ENCODE measurements at places on chromosomes 3 and 15.

- DNase-seq = no peak
Observed at GRCh38 chr15:94272251-94272898, 41.0 kb downstream of the MCTP2 start.

DNA sequence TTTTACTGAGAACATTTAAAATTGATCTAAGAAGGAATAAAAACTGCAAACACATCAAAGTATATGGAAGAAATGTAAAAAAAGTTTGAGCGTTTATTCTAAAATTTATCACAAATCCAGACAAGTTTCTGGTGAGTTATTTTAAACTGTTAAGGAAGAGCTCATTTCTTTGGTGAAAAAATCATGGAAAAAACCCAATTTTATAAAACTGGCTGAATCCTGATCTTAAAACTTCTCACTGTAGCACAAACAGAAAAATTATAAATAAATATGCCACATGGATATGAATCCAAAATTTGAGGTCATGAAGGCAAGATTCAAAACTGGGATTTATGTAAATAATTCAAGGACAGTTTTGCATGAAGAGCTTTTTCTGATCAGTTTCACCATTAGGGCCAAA lies 205.1 kb upstream of the RGMA start:
- DNase-seq = no peak

- DNase-seq = no peak
Observed at GRCh38 chr15:94305133-94305532, 73.8 kb downstream of the MCTP2 start.

GRCh38 chr15:65867244-65867643 lies 2.0 kb upstream of the RAB11A start:
- DNase-seq = no peak

DNA sequence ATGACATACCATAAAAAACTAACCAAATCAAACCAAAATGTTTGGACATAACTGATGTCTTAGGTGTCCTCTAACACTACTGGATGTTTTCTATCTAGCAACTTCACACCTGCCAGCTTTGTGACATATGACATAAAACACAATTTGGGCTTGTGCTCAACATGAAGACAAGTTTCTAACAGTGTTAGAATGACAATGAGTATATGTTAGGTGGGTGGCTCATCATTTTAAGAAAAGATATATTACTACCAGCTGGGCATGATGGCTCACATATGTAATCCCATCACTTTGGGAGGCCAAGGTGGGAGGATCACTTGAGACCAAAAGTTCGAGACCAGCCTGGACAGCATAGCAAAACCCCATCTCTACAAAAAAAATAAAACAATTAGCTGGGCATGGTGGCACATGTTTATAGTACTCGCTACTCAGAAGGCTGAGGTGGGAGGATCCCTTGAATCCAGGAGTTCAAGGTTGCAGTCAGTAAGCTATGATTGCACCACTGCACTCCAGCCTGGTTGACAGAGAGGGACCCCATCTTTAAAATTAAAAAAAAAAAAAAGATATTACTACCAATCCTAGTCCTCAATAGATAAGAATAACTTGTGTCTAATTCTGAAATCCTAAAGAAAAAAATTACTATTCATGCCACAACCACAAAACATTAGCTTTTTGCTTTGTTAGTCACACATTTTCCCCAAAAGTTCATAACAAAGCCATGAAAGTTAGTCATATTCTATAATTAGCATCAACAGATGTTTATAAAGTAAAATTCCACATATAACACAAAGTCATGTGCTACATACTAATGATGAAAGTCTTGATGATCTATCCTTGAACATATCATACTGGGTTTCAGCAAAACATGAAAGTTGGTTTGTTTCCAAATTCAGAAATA lies 59.9 kb downstream of the LRRFIP2 start:
- no peak for DNase-seq

- no peak for DNase-seq
Observed at GRCh38 chr3:39101022-39101689, 6.3 kb downstream of the GORASP1 start.

DNA sequence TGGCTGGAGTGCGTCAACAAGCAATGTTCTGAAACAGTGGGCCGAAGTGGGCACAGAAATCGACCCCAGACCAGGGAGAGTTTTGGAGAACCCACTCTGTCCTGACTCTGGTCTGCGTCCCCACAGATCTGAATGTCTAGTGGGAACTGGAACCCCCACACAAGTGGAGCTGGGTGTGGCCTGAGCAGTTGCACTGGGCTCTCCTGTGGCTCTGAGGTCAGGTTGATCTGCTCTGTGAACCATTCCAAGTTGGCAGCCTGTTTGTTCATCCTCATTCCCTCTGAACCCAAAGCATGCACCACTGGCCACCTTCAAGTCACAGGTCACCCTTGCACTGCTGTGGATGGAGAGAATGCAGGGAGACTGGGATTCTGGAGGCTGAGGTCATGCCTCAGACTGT lies 60.5 kb downstream of the STARD5 start:
- no peak for DNase-seq

DNA sequence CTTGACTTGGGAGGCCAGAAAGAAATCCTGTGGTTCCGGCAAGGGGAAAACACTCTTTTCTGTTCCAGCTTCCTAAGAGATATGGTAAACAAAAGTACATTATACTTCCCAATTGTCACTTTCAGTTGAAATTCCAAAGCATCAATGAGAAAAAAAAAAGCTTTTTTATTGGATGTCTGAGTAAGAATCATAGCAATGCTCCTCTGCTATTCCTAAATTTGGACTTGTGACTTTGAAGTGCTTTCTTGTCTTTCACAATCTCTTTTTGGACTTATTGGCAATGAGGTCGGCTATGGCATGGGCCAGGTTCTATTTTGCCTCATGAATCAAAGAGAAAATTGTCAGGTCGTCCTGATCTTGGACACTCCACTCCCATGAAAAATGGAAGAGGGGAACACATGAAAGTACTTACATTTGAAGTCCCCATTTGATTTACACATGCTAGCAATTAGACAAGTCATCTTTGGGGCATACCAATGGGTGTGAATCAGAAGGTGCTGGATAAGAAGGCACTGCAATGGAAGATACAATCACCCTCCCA lies 170.5 kb downstream of the GREM1 start:
- no peak for DNase-seq

- DNase-seq = no peak
Observed at GRCh38 chr3:5198986-5199731, 11.7 kb downstream of the EDEM1 start.

GRCh38 chr3:192799721-192800120 lies 72.4 kb upstream of the FGF12 start:
- DNase-seq = no peak

DNA sequence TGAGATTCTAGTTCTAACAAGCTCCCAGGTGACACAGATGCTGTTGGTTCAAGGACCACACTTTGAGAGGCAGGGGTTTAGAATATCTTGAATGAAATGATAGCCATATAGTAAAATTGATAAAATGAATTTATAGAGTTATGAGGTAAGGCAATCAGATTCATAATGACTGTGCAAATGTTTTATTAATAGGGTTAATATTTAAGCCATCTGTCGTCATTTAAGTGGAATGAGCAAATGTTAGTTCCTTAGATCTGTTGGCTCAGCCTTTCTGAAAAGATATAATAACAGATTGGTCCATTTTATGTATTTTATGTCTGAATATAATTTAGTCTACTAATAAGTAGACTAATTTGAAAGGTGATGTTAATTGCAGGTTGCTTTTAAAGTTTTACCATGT lies 12.9 kb downstream of the REC114 start:
- DNase-seq = no peak

GRCh38 chr15:88393719-88394519 lies 73.3 kb downstream of the MRPL46 start:
- DNase-seq = no peak

- peak; percentile 74 for DNase-seq
Observed at GRCh38 chr3:195270817-195271409, at the start of gene XXYLT1. Gene XXYLT1 (minus strand): TSS chr3:195271159. CDS start chr3:195271058, 101 bp downstream.

DNA sequence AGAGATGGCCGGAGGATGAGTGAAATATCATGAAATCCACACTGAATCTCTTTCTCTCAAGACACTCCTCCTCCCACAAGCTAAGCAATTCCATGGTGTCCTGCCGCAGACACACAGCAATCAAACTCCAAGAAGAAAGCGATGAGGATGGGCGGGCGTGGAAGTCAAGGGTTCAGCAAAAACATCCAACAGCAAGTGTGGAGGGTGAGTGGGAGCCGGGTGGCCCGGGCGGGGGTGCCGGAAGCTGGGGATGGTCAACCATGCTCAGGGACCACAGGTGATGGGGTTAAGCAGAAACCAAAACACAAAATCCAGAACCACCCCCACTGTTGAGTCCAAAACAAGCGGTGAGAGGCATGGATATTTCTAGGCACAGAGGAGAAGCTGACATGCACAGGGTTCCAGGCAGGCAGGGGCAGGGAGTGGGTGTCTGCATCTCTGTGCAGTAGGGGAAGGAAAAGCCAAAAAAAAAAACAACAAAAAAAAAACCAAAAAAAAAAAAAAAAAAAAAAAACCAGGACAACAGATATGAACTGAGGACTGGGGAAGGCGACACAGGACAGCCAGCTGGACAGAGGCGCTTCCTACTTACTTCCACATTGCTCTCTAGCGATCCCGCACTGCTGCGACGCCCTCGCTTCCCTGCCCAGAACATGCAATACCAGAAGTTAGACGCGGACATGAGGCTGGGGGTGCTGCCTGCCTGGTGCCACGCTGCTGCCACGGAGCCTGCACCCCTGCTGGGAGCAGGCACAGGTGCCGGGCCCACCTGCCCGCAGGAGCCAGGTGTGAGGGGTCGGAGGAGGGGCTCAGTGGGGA lies 61.0 kb upstream of the RPL32 start:
- no peak for DNase-seq

Data from stimulated activated CD4-positive, alpha-beta T cell treated with anti-CD3 and anti-CD28 coated beads, Interleukin-1b, Interleukin-23, amount 100 ng/mL, for 24 hours (primary cell).